Activated CD4-positive, alpha-beta T cell treated with anti-CD3 and anti-CD28 coated beads for 1 hour (primary cell): ENCODE measurements at places on chromosomes 3 and 15.

- DNase-seq = no peak
These were observed 830 bp downstream of the SEMA4B start for GRCh38 chr15:90201944-90202375.

DNA sequence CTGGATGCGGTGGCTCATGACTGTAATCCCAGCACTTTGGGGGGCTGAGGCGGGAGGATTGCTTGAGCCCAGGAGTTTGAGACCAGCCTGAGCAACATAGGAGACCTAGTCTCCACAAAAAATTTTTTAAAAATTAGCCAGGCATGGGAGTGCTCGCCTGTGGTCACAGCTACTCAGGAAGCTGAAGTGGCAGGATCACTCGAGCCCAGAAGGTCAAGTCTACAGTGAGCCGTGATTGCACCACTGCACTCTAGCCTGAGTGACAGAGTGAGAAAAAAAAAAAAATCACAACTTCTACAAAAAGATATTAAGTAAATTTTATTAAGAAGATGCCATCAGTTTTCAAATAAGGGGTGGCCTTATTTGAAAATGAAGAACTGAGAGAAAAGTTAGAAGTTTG lies 11.9 kb upstream of the PLA2G4D start:
- DNase-seq = no peak

- no peak for DNase-seq
These were observed 409.8 kb downstream of the TBL1XR1 start for GRCh38 chr3:176787506-176787905.

DNA sequence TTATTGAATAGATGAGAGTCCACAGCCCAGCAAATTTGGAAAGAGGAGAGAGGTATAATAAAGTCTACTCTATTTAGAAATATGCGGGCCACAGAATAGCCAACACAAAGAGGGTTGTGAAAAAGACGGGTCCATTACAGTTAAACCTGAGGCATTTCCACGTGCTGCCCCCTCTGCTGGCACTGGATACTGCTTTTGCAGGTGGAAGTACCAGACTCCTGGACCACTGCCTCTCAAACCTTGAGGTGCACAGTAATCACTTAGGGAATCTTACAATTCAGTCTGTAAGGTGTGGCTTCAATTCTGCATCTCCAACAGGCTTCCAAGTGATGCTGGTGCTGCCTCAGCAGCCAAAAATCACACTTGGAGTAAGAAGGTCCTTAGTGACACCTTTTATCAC lies 3.0 kb upstream of the TFDP2 start:
- no peak for DNase-seq

GRCh38 chr15:29569533-29570092 lies 252.7 kb downstream of the TJP1 start:
- no peak for DNase-seq

GRCh38 chr15:100334456-100334855 lies 7.3 kb downstream of the ADAMTS17 start:
- DNase-seq = no peak

GRCh38 chr15:59159210-59159609 lies 47.4 kb upstream of the LDHAL6B start:
- no peak for DNase-seq

- no peak for DNase-seq
These were observed 121.3 kb upstream of the TBL1XR1 start for GRCh38 chr3:177318559-177318958.

DNA sequence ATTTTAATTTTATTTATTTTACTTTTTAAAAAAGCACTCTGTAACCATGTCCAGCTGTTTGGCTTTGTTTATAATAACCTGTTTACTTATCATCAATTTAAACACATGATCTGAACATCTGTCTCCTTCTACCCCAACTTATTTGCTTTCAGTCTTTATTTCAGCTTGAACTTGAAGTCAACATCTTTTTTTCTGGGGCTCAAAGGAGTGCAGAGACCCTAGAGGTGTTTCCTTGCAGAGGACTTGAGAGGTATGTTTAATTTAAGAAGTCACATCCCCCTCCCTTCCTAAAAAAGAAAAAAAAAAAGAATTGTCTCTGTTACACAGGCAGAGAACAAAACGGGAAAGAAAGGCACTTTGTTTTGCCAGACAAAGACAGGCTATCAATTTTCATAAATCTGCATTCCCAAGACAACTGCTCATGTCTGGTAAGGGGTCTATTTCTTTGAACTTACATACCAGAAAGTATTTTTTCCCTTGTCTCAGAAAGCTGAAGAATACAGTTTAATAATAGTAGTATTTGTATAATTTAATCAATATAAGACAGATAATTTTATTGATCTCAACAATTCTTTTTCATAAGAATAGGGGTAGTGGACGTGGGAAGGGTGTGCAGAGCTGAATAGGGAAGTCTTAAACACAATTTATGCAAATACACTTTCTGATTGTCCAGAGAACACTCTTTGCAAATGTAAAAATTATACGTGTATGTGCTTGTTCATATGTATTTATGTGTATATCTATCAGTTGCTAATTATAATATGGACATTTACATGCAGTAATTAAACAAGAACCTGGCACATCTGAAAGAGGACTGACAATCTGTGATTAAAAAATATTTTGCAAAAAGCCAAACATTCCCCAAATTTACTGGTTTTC lies 109.7 kb upstream of the PDZRN3 start:
- DNase-seq = no peak

GRCh38 chr3:15339786-15340215 lies 7.4 kb upstream of the SH3BP5 start:
- no peak for DNase-seq

DNA sequence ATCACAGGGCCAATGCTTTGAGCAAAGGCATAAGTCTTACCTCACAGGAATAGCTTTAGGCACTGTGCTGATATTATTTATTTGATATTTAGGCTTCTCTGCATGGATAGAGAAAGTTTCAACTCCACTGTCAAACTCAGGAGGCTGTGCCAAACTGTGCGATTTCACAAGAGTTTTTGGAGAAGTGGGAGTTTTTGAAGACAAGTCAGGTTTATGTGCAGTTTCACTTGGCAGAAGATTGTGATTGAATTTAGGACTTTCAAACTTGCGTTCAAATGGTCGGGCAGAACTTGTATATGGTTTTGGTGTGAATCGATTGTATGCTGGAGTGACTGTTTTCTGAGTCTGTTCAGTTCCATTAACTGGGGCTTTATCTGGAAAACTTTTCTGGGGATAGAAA lies 113.7 kb downstream of the TJP1 start:
- DNase-seq = no peak

DNA sequence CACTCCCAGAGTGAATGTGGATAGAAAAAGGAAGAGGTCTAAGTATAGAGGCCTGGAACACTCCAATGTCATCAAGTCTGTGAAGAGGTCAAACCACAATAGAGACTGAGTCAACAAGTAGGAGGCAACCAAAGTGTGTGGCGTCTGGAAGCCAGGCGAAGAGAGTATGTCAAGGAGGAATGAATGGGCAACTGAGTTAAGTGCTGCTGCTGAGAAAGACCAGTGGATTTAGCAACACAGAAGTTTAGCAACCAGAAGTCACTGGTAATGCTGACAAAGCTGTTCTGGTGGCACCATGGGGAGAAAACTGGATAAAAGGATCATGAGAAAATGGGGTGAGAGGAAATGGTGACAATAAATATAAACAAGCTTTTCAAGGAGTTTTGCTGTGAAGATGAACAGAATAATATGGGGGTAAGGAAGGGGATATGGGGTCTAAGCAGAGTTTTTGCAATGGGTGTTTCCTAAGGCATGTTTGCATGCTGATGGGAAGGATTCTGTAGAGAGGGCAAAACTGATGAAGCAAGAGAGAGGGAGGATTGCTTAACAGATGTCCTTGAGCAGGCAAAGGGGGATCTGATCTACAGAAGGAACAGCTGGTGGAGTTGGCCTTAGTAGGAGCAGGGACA lies 38.4 kb downstream of the PCOLCE2 start:
- DNase-seq = no peak

DNA sequence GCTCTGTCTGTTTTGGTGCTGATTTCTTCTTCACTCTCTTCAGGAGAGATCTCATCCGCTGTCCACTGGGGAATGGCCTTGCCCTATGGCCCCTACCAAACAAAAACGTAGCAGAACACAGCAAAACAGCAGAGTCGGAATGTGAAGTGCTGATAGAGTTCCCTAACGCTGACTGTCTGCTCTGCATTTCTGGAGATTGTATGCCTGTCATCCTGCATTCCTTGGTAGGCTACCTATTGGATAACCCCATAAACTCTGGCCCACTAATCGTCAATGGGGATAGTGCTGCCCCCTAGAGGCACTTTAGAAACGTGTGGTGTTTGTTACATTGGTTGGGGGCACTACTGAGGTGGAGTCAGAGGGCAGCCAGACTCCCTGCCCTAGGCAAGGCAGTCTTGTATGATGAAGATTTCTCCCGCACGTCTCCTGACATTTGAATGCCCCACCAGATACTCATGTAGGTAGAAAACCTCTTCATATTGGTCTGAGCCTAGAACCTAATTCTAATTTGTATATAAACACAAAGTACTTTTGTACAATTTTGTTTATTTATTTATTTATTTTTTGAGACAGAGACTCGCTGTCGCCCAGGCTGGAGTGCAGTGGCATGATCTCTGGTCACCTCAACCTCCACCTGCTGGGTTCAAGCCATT lies 15.6 kb upstream of the MAGEF1 start:
- DNase-seq = no peak

GRCh38 chr3:86787091-86787490 lies 203.9 kb downstream of the VGLL3 start:
- no peak for DNase-seq

DNA sequence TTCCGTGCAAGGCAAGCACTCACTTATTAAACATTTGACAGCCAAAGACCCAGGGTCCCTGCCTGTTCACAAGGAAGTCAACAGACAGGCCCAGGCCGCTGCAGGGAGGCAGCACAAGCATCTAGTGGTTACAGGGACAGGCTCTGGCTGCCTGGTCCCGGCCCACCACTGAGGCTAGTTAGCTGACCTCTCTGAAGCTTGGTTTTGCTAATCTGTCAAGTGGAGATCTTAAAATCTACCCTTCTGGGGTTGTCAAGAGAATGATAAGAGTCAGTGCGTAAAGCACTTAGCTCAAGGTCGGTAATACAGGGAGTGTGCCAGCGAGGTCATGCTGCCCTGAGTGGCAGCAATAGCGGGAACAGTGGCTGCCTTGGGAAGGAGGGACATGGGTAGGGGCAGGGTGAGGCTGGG lies 6.0 kb downstream of the GNB5 start:
- no peak for DNase-seq

DNA sequence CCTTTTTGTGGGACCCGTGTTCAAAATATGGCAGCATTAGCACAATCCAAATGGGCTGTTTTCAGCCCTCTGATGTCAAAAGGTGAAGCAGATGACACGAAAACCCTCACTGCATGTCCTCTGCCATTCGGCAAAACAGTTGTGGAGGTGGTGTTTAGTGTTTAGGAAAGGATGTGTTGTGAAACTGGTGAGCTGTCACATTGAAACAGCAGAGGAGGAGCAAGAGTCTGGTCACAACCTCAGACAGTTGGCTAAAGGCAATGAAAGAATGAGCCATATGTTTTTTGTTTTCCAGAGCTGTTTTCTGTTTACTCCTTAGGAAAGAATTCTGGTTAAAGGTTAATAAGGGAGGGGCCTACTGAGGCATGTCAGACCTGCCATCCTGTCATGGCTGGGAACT lies 140.7 kb downstream of the VPS8 start:
- DNase-seq = no peak

DNA sequence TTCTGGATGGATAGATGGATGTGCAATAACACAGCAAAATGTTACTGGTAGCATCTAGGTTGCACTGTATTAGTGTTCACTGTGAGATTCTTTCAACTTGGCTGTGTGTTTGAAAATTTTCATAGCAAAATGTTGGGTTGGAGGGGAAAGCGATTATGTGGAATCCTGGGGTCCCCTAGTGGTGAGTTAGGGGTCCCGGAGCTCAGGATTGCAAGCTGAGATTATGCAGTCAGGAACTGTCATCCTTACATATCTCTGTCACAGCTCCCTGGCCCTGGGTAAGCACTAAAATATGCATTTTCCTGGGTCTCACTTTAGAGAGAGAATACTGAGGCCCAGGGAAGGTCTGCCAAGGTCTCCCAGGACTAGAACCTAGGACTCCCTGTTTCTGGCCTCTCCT lies 77.2 kb downstream of the CEMIP start:
- no peak for DNase-seq

- DNase-seq = no peak
These were observed 6.6 kb downstream of the GPX1 start for GRCh38 chr3:49351521-49352011.

DNA sequence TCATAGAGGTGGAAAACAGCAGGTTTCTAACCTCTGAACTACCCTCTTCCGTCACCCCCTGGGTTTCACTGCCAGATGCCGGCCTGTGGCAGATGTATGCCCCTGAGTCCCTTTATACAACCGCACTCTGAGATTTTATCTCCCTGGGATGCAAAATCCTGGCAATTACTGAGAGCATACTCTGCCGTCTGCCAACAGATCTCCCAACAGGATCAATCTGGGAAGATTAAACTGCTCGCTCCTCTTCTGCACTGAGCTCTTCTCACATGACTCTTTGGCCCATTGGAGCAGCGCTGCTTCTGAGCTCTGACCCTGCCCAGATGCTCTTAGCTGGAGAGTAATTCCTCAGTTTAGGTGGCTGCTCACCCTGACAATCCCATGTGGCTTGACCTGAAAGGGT lies 133.2 kb downstream of the LIPC start:
- no peak for DNase-seq

DNA sequence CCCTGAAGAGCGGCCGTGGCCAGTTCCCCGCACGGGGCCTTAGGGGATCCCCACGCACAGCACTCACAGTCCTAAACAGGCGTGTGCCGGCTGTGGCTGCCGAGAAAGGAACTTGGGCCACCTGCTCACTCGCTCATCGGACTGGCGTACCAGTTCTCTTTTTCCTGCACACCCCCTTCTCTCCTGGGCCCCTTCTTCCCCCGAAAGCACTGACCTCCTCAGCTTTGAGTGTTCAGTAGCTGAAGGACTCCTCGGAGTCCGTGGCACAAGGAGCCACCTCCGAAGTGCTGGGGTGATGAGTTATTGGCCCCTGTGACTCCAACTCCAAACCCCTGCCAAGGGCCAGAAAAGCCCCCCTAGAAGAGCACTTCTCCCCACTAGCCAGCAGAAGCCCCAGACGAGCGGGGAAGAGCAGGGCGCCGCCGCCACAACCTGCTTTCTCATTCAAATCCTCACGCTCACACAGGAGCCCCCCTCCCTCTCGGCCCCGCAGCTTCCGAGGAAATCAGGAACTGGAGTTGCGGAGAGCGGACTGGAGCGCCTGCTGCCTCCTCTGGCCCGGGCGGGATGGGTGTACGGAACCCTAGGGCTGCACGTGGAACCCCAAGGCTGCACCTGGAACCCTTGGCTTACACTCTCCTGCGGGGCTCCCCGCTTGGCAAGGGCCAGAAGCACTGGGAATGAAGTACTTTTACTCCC lies at the start of gene PLCH1:
TSS of gene PLCH1 (minus strand) at position 446 of the 699 bp plus-strand sequence. CDS start 40,847 bp downstream, outside the sequence.
- DNase-seq = peak; percentile 10

DNA sequence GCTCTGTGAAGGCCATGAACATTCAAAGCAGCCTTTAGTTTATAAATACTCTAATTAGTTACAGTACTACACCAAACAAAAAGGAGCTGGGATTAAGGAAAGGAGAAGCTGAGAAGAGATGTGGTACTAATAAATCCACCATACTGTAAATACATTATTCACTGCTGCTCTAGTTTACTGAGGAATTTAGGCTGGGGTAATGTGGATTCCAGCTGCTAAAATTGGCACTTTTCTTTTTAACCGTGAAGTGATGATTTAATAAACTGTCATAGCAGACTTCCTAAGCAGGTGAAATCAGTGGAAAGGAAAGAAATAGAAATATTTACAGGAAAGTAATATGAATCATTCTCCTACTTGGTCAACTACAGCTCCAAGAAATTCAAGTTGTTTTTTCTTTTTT lies 88.7 kb downstream of the TFG start:
- DNase-seq = no peak

GRCh38 chr3:112390783-112391641 lies 58.1 kb downstream of the CD200 start:
- no peak for DNase-seq
